ENCODE measurements at places on chromosomes 2 and 18.

GRCh38 chr2:162839419-162839818 is 852 bp upstream of the KCNH7 start:
- DNase-seq = no peak

DNA sequence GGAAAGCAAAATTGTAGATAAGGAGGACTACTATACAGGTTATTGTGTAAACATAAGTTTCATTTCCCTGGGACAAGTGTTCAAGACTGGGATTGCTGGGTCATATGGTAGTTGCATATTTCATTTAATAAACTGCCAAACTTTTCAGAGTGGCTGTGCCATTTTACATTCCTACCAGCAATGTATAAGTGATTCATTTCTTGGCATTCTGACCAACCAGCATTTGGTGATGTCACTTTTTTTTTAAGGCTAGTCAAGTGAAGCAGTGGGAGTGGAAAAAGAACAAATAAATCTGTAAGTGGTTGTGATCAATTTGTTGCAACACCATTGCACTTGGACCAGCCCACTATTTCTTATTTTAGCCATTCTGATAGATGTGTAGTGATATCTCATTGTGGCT is 5.2 kb upstream of the CHCHD5 start:
- peak; percentile 26 for DNase-seq

DNA sequence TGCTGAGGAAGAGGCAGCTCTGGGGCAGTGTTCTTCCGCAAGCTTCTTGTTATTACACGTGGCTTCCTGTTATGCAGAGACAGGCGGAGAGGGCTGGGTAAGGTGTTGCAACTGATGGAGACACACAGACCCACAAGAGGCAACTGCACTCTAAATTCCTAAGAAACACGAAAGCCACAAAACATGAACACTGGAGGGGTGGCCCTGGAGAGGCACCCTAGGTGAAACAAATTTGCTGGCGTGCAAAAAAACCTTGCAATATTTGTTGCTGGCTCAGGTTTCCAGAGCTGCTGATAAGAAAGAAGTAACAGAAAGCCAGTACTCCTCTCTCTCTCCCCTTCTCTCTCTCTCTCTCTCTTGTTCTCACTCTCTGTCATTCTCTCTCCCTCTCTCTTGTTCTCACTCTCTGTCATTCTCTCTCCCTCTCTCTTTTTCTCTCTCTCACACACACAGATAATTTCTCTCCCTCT is 31.8 kb downstream of the ARHGAP25 start:
- no peak for DNase-seq

GRCh38 chr2:227780981-227781615 is 32.5 kb upstream of the CCL20 start:
- peak; percentile 30 for DNase-seq

DNA sequence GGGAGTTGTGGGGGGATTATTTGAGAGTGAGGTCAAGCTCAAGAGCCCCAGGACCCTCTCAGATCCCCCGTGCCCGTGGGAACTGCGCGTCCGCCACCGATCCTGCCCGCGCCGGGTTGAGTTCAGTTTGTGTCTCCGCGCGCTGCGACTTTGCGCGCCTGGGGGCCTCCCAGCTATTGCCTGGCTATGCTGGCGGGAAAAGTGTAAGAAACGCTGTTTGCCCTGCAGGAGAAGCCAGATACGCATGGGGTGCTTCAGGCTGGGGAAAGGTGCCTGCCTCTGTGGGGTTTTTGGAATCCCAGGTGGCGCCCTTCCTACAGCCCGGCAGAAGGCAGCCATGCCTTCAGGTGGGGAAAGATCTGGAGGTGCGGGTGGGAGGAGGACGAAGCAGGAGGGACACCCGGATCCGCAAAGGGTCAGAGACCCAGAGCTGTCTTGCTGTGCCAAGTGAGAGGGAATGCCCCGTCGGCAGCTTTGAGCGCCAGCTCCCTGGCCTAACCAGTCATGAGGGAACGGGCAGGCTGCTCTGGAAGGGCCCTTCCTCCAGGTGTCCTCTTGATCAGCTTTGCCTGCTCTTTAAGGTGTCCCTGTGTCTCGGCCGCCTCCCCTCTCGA is 22.5 kb downstream of the TEX44 start:
- no peak for DNase-seq

- DNase-seq = no peak
Observed at GRCh38 chr2:7900593-7900992, 781.3 kb upstream of the ID2 start.

GRCh38 chr18:8721094-8721669 is 15.8 kb downstream of the MTCL1 start:
- no peak for DNase-seq

DNA sequence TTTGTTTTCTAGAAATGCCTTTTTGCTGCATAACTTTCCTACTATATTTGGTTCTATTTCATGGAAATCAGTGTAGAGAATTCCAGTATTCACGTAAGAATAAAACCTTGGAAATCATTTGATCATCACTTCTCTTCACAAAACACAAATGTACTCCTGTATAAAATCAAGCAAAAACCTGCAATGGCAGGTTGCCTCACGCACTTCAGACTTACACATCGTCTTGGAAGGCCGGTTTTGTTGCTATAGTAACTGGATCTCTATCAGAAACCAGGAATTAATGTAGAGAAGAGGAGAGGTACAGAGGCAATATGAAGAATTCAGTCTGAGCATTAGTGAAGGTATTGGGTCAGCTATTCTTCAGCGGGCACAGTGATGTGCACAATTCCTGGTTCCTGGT is 370.7 kb upstream of the CYRIA start:
- no peak for DNase-seq

DNA sequence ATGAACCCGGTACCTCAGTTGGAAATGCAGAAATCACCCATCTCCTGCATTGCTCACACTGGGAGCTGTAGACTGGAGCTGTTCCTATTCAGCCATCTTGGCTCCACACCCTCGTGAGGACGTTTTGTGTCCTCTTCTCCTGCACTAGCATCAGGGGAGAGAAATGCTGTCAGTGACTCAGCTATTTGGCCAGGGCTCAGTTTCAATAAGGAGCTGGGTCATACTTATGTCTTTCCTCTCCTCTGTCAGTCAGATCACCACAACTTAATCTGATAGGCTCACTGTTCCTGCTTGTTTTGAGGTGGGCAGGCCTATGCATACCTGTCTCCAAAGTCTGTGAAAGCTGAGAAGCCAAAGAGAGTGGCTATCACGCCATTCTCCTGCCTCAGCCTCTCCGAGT is 921.2 kb downstream of the DCC start:
- no peak for DNase-seq

GRCh38 chr2:174577967-174578589 is 19.5 kb downstream of the WIPF1 start:
- DNase-seq = peak; percentile 50

DNA sequence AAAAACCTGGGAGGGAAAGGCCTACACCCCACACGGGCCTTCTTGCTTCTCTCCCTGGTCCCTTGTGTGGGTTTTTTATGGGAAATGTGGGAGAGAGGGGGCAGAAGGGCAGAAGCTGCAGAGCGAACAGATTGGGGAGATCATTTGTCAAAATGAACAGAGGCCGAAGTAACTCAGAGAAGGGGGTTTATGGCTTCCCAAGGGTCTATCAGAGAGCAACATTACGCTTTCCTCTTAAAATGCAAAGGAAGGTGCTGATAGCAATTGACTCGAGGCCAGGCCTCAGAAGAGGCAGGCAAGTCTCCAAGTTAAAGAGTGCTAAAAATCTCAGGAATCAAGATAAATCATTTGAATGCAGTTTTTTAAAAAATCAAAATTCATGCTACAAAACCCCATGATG is 101.5 kb downstream of the SGPP2 start:
- DNase-seq = no peak

- DNase-seq = no peak
Observed at GRCh38 chr2:144695657-144696056, 175.7 kb upstream of the ZEB2 start.

DNA sequence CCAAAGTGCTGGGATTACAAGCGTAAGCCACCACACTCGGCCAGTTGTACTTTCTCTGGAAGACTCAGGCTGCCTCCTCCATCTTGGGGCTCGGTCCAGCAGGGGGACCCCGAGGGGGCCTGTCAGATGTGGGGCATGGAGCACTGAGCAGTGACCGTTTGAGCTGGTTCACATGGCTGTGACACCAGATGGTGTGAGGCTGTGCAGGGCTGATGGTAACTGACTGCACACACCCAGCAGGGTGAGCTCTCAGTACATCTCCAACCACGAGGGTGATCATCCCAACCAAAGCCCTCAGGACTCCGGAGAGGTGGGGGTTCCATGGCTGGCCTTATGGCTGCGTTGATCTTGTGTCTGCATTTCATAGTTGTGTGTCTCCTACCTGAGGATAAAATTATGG is 63.4 kb downstream of the FAM168B start:
- DNase-seq = no peak

- DNase-seq = no peak
Observed at GRCh38 chr2:30434708-30435107, 12.3 kb upstream of the LCLAT1 start.

DNA sequence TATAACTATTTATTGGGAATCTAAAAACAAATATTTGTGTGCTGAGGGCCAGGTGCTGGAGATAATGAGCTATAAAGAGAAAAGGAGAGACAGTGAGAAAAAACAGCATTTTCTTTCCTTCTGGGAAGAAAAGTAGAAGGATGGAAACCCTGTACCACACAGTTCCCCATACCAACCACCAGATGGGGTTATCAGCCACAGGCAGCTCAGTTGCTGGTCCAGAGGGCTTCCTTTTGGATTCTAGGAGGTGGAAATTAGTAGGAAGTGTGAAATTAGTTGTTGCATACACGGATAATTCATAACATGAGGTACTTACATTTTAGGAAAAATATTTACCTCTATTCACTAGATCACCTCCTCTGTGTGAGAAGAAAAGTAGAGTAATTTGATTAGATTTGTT is 237.0 kb upstream of the FOSL2 start:
- no peak for DNase-seq

GRCh38 chr2:111121028-111121827 is 514 bp downstream of the BCL2L11 start:
- DNase-seq = peak; percentile 17

- DNase-seq = no peak
Observed at GRCh38 chr2:197419438-197419837, 15.4 kb downstream of the SF3B1 start.

- no peak for DNase-seq
Observed at GRCh38 chr2:171025214-171025613, 96.2 kb downstream of the GORASP2 start.

GRCh38 chr2:83742117-83742782 is 716.8 kb downstream of the SUCLG1 start:
- DNase-seq = no peak

- no peak for DNase-seq
Observed at GRCh38 chr2:140117386-140117785, 1337.2 kb upstream of the NXPH2 start.

GRCh38 chr2:147327613-147328012 is 517.2 kb upstream of the ACVR2A start:
- no peak for DNase-seq

DNA sequence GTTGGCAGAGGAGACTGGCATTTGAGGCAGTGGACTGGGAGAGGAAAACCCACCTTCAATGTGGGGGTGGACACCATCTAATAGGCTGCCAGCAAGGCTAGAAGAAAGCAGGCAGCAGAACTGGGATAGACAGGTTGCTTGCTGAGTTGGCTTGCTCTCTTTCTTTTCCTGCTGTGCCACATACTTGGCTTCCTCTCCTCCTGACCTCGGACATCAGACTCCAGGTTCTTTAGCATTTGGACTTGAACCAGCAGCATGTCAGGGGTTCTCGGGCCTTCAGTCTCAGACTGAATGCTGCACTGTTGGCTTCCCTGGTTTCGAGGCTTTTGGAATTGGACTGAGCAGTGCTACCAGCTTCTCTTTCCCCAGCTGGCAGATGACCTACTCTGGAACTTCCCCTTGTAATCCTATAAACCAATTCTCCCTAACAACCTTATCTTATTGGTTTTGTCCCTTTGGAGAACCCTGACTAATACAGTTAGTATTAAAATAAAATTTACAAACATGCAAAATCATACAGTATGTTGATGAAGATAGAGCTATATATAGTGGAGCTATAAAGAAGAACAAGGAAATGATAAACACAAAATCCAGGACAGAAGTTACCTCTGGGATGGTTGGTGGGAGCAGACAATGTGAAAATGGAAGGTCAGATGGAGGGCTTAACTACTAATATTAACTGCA is 15.9 kb downstream of the DSEL start:
- DNase-seq = no peak

- no peak for DNase-seq
Observed at GRCh38 chr2:8242739-8243138, 439.1 kb upstream of the ID2 start.

GRCh38 chr2:150618245-150618895 is 130.9 kb upstream of the RND3 start:
- no peak for DNase-seq

DNA sequence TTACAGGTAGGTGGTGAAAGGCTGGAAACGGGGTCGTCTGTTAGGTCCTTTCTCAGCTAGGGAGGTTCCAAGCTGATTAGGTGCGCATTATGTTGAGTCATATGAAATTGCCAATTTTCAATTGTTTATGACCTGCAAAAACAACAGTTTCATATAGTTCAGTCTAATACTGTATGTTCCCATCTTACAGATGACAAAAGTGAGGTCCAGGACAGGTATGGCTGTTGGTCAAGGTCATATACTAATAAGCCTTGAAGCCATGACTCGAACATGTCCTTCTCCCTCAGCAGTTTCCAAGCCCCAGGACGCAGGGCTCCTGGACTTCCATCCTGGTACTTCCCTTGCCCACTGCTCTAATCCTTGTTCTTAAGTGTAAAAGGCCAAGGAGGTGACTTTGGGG is 81.7 kb upstream of the MCFD2 start:
- no peak for DNase-seq

- no peak for DNase-seq
Observed at GRCh38 chr2:129061069-129061768, 742.6 kb upstream of the HS6ST1 start.

DNA sequence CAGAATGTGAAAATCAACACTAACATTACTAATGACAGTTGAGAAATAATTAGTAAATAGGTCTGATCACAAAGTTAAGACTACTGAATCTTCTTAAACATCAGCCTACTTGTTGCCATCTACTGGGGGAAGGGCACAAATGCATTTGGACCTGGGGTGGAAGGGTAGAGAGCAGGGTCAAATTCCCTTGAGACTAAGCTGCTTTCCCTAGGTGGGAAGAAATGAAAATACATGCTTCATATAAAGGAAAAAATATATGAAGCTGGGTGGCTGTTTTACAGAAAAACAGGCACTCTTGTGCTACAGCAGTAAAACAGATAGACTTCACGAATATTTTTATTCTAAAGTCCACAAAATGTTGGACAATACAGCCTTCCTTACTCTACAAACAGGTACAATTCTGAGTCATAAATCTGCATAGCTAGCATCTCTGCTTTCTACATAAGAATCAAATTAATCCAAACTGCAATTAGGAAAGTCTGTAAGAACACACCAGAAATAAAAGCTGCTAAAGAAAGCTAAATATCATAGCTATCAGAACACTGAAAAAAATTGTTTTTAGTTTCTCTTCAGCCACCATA is 10.9 kb downstream of the TRIP12 start:
- DNase-seq = peak; percentile 30

DNA sequence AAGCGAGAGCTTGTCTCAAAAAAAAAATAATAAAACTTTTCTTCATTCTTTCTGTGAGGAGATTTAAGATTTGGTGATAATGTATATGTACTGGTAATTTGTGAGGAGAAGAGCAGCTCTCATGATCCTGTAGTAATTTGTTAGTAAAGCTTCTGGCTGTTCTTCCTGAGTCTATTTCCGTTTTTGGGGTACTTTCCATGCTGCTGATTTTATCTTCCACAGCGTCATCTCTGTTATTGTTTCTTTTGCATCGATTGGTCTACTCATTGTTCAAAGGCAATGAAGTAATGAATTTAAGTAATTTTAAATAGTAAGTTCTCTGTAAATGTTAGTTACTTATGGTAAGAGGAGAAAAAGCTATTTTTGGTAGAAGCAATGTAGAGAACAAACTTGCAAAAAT is 12.0 kb downstream of the NDUFAF7 start:
- DNase-seq = no peak
